ENCODE measurements at places on chromosomes 12 and 14.
A peak's percentile ranks its signal among the peaks of the same experiment; 100 is the strongest.

GRCh38 chr14:100534528-100535286 lies 52.5 kb downstream of the BEGAIN start:
- DNase-seq = no peak

GRCh38 chr12:121495746-121496145 lies 85.1 kb downstream of the KDM2B start:
- no peak for DNase-seq

- no peak for DNase-seq
These were observed 2.0 kb upstream of the DNAJC14 start for GRCh38 chr12:55831447-55831815.

DNA sequence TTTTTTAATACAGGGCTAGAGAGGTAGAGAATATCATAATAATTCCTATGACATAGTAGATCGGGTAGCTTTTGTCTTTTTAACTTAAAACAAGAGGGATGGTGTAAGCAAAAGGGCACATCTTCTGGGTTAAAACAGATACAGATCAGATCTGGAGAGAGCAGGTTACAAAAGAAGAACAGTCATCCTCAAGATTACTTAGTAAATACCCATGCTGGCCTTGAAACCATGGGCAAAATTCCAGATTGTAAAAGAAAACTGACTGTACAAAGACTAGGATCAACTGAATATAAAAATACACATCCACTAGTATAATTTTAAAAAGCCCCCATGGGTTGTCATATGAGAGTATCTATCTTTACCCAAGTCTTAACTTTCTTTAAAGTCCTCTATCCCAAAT lies 76.7 kb downstream of the MED13L start:
- DNase-seq = peak; percentile 56

DNA sequence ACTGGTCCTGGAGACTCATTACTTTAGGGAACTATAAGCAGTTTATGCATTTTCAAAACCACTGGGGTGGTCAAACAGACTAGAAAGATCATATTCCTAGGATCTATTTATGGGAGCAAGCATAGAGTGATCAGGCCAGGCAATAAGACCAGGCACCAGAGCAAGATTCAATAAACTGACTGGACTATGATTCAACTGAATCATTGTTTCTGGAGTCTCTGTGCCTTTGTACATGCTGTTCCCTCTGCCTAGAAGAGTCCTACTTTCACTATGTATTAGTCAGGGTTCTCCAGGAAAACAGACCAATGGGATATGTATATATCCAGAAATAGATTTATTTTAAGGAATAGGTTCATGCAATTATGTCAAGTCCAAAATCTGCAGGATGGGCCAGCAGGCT lies 55.5 kb downstream of the EMP1 start:
- DNase-seq = no peak

- DNase-seq = no peak
These were observed 448.4 kb upstream of the SEL1L start for GRCh38 chr14:81982046-81982445.

DNA sequence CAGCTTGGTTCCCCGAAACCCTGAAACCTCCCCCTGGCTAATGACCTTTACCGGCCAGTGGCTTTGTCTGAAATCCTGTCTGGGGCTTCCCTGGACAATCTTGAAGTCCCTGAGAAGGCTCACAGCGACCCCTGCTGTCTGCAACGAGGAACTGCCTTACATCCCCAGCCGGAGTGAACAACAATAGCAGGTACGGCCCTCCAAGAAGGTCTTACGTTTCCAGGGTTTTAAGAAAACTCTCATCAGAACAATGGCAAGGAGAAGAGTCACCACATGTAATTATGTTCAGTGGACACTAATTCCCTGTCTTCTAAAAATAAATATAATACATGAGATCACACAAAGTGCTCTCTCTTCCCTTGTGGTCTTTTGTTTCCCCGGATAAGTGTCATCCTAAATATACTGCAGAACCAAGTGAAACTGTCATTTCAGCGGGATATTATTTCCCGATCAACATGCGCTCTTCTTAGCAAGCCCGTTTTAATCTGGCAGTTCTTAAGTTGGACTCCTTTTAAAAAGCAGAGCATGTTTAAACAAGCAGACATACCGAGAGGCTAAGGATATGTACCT lies 53.3 kb downstream of the RBM19 start:
- peak; percentile 59 for DNase-seq
